ENCODE measurements at places on chromosomes 13 and 19. TPM values are rescaled to one million over a fixed set of nuclear protein-coding genes. Genes with fewer than 3 reads are reported as not detected.

Gene LRRC25
- total RNA-seq, result not detected

Gene C3
- 0.34 TPM for total RNA-seq

Gene CTU1
- total RNA-seq, result 10.6 TPM

Gene LHB
- total RNA-seq, result not detected

Gene ZSCAN1
- total RNA-seq, result not detected

Measured in activated CD8-positive, alpha-beta T cell treated with anti-CD3 and anti-CD28 coated beads for 36 hours (primary cell).